Activated CD8-positive, alpha-beta T cell treated with anti-CD3 and anti-CD28 coated beads for 36 hours (primary cell): ENCODE measurements at places on chromosomes 3 and 15. TPM values are rescaled to one million over a fixed set of nuclear protein-coding genes. Genes with fewer than 3 reads are reported as not detected.
A peak's percentile ranks its signal among the peaks of the same experiment; 100 is the strongest.

The GOLGA8A gene
- 140 TPM for total RNA-seq

The MASP1 gene
- total RNA-seq = not detected

The C3orf49 gene
- not detected for total RNA-seq

DNA sequence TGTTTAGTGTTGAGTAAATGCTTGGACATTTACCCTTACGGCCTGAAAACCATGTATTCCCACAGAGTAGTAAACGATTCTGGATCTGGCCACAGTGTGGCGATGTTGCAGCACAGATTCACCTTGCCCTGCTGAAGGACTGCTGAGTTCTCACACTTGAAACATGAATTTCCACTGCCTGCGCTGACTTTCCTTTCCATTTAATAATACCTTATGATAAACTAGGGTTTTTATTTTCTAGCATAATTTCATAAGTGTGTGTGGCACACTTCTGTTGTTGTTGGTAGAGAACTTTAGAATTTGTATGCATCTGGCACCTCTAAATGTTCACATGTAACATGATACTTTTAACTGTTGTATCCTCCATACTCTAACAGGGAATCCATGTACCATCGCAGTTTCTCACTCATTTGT is 53.9 kb downstream of the C3orf38 start:
- DNase-seq = peak; percentile 76

- DNase-seq = no peak
These were observed 176.0 kb upstream of the TMCO5A start for GRCh38 chr15:37758412-37758811.

GRCh38 chr3:17579289-17580031 is 163.0 kb downstream of the TBC1D5 start:
- no peak for DNase-seq

DNA sequence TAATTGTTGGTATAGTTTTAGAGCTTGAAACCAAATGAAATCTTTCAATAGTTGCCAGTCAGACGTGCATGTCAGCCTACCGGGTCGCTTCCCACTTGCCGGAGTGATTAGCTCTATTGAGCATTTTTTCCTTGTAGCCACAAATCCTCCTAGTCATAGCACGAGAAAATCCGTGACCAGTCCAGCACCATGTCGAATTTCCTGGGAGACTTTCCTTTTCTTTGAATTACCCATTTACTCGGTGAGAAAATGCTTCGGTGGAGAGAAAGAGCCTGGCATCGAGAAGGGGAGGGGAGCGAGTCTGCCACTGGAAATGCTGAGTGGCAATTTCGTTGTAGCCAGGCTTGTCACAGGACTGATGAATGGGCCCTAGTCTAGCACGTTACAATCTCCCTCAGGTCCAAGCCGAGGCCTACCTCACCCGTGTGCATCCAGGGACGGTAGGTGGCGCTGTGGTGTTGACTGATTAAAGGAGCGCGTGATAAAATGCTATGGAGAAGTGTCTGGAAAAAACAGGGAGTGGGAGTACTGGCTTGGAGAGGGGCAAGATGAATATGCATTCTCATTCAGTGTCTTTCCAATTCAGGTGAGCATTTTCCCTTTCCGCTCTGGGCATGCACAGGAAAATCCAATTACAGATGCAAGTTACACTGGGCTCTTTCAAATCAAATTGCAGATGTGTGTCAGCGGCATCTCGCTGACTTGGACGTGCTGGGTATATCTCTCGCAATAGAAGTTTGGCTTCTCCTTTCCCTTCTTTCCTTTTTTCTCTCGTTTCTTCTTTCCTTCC is 238.8 kb downstream of the EDEM1 start:
- DNase-seq = peak; percentile 83

DNA sequence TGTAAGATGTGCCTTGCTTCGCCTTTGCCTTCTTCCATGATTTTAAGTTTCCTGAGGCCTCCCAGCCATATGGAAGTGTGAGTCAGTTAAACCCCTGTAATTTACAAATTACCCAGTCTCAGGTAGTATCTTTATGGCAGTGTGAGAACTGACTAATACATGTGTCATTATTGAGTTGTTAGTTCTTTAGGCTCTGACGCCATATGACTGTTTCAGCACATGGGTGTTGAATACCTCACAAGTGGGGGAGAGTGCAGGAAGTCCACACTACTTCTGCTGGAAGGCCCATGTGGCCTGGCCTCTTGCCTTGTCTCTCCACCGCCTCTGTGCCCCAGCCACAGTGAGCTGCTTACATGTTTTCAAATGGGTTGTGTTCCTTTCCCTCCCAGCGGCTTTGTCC is 28.5 kb downstream of the MFSD1 start:
- no peak for DNase-seq

GRCh38 chr3:137990427-137990826 is 19.5 kb upstream of the CLDN18 start:
- DNase-seq = no peak

DNA sequence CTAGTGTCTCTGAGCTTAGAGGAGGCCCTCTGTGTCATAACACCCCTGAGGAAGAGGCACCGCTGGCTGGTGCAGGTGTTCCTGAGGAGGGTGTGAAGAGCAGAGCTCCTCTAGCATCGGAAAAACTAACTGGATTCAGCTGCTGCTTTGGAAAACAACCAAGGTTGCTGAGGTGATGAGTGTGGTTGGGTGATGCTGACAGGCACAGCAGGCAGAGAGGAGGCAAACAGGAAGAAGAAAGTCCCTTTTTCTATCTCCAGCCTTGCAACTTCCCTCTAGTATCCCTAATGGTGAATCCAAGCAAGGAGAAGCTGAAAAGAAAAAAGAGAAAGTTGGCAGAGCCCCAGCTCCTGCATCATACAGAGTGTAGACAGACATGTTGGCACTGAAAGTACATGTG is 3.8 kb upstream of the OR4F15 start:
- no peak for DNase-seq

- peak; percentile 48 for DNase-seq
These were observed 23.5 kb downstream of the DRD3 start for GRCh38 chr3:114155370-114155821.

- DNase-seq = no peak
These were observed 165.8 kb downstream of the GOLIM4 start for GRCh38 chr3:167929968-167930367.
